ENCODE measurements at places on chromosomes 16 and 17.

DNA sequence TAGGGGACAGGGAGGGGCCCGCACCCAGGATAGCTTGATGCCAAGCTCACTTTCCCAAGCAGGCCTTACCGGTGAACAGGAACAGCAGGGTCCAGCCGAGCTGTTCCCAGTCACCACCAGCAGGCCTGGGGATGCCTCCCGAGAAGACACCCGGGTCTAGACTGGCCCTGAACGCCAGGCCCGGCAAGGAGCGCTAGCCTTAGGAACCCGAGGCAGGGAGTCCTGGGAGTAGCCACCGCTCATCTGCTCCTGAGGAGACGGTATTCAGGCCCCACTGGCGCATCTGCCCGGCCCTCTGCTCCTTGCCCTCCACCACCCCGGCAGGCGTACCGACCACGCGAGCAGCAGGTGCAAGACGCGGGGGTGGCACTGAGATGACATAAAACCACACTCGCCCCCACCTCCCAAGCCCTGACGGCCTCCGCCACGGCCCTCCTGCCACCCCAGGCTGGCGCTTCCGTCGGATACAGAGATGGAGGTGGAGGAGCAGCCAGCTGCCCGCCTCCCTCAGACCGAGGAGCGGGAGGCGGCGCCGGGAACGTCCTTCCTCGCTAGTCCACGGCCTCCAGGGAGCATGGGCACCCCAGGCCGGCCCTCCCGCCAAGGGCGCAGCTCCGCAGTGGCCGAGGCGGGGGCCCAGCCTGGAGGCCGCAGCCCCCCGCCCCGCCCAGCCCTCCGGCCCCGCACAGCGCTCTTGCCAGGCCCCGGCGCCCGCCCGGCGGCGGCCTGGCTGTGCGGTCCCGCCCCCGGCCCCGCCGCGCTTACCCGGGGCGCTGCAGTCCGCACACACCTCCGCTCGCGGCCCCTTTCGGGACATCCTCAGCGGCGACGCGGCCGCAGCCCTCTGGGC, 661 bp downstream of the GIT1 start:
- DNase-seq: peak; percentile 29

- DNase-seq: no peak
These were observed 22.6 kb downstream of the SLC39A11 start for GRCh38 chr17:73069841-73070240.

- no peak for DNase-seq
These were observed 12.8 kb upstream of the TNK1 start for GRCh38 chr17:7367918-7368598.

DNA sequence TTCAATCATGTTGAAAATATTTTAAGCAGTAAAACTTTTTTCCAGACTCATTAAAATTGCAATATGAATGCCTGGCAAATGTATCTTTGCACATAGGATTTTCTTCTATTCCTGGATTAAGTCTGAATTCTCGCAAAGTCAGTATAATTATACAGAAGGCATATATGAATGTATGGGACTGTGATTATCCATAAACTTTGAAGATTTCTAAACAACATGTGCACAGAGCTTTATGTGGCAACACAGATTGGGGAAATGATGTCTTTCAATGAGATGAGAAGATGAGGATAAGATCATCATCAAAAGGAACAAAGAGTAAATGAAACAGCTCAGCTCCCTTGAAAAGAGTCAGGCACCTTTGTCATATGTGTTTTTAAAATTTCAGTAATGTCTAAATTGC, 635.3 kb downstream of the CDH11 start:
- DNase-seq: no peak

Data from HFFc6 (cell line).